ENCODE measurements at places on chromosomes 3 and 15.
A peak's percentile ranks its signal among the peaks of the same experiment; 100 is the strongest.

- peaks cover 50% of the 10 kb centered on the region for H3K27me3 ChIP-seq
- no peak overlapping the region for H3K4me3 ChIP-seq
- DNase-seq = no peak
- no peaks in the 10 kb centered on the region for H3K4me1 ChIP-seq
Observed at GRCh38 chr15:71705151-71705550, 105.2 kb upstream of the NR2E3 start.

DNA sequence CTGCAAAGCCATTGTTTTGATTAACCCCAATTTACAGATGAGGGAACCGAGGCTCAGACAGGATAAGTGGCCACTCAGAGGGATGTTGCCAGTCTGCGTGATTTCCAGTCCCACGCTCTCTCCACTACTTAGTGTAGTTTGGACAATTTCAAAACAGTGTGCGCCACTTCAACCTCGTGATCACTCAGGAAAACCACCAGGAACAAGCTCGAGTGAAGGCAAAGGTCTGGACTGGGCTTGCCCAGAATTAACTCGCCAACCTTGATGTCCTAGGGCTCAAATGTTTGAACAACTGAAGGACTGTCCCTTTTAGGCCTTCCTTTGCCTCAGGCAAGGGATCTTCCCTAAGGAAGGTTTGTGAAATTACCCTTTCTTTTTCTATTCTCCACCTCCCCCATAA, 124.2 kb upstream of the LMOD3 start:
- no peak overlapping the region for H3K4me3 ChIP-seq
- H3K27ac ChIP-seq = no peak overlapping the region
- no peaks in the 10 kb centered on the region for H3K36me3 ChIP-seq
- peaks cover 20% of the 10 kb centered on the region for H3K4me1 ChIP-seq
- H3K27me3 ChIP-seq = no peaks in the 10 kb centered on the region

GRCh38 chr15:45401665-45402161, 23.4 kb upstream of the GATM start:
- H3K36me3 ChIP-seq = peaks cover 35% of the 10 kb centered on the region
- H3K4me1 ChIP-seq = peaks cover 34% of the 10 kb centered on the region
- H3K27me3 ChIP-seq = no peaks in the 10 kb centered on the region
- H3K27ac ChIP-seq = peak overlapping the region; percentile 97
- no peak for DNase-seq

DNA sequence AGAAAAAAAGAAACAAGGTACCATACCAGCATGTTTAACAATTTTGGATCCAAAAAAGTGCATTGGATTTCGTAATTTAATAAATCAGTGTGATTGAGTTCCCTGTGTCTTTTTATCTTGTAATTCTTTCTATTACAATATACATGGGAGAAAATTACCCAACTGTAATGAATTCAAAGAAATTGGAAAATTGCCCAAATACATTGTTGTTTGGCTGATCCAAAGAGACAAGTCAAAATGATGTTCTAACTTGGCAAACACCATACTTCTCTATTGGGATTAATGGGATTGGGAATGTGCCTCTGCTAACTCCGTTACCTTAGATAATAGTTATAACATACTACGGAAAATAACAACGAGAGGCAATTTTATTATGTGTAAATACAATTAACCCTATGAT, 1097.1 kb downstream of the ROBO1 start:
- H3K27me3 ChIP-seq = no peaks in the 10 kb centered on the region
- no peaks in the 10 kb centered on the region for H3K36me3 ChIP-seq
- no peak overlapping the region for H3K4me3 ChIP-seq
- no peak for DNase-seq
- H3K27ac ChIP-seq = no peak overlapping the region
- no peaks in the 10 kb centered on the region for H3K4me1 ChIP-seq

GRCh38 chr3:65706776-65707568, 331.7 kb downstream of the MAGI1 start:
- no peak for DNase-seq
- no peak overlapping the region for H3K4me3 ChIP-seq
- no peak overlapping the region for H3K27ac ChIP-seq
- H3K36me3 ChIP-seq = no peaks in the 10 kb centered on the region

DNA sequence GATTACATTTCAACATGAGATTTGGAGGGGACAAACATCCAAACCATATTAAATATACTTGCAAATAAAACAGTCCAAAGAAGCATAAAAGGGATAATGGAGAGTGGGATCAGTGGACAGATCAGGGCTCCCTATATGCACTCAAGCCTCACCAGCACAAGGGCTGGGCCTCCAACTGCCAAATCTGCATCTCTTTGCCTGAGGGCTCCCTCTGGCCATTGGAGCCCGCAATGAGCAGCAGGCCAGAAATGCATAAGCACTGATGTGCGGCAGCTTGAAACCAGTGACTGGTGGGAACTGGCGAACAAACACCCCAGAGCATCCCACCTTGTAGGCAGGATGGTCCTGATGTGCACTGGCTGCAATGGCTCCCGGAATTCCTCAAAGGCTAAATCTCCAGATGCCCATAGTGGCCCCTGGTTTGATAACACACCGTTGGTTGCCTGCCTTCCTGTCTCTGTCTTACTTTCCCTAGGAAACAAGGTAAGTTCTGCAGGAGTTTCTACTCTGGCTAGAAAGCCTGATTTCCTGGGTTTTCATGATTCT, 55.9 kb upstream of the POMGNT2 start:
- no peaks in the 10 kb centered on the region for H3K27me3 ChIP-seq
- no peak for DNase-seq
- no peak overlapping the region for H3K4me3 ChIP-seq
- H3K4me1 ChIP-seq = peaks cover 32% of the 10 kb centered on the region
- H3K36me3 ChIP-seq = peaks cover 4% of the 10 kb centered on the region
- H3K27ac ChIP-seq = no peak overlapping the region

DNA sequence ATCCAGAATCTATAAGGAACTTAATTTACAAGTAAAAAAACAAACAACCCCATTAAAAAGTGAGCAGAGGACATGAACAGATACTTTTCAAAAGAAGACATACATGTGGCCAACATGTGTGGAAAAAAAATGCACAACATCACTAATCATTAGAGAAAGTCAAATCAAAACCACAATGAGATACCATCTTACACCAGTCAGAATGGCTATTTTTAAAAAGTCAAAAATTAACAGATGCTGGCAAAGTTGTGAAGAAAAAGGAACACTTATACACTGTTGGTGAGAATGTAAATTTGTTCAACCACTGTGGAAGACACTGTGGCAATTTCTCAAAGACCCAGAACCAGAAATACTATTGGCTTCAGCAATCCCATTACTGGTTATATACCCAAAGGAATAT, 830.0 kb upstream of the ALCAM start:
- H3K4me3 ChIP-seq = no peak overlapping the region
- no peaks in the 10 kb centered on the region for H3K36me3 ChIP-seq
- no peak for DNase-seq

- no peaks in the 10 kb centered on the region for H3K36me3 ChIP-seq
- DNase-seq = no peak
- H3K4me1 ChIP-seq = no peaks in the 10 kb centered on the region
- H3K27me3 ChIP-seq = peaks cover 27% of the 10 kb centered on the region
- H3K4me3 ChIP-seq = no peak overlapping the region
Observed at GRCh38 chr3:126664591-126665214, 9.8 kb upstream of the TXNRD3 start.

GRCh38 chr3:177810162-177810623, 612.9 kb upstream of the TBL1XR1 start:
- no peak for DNase-seq
- H3K27me3 ChIP-seq = no peaks in the 10 kb centered on the region
- no peaks in the 10 kb centered on the region for H3K36me3 ChIP-seq
- H3K4me1 ChIP-seq = peaks cover 31% of the 10 kb centered on the region
- H3K4me3 ChIP-seq = no peak overlapping the region

GRCh38 chr3:146080578-146080977, 80.4 kb downstream of the PLOD2 start:
- H3K36me3 ChIP-seq = no peaks in the 10 kb centered on the region
- no peaks in the 10 kb centered on the region for H3K27me3 ChIP-seq
- H3K4me1 ChIP-seq = no peaks in the 10 kb centered on the region
- H3K4me3 ChIP-seq = no peak overlapping the region
- DNase-seq = no peak

DNA sequence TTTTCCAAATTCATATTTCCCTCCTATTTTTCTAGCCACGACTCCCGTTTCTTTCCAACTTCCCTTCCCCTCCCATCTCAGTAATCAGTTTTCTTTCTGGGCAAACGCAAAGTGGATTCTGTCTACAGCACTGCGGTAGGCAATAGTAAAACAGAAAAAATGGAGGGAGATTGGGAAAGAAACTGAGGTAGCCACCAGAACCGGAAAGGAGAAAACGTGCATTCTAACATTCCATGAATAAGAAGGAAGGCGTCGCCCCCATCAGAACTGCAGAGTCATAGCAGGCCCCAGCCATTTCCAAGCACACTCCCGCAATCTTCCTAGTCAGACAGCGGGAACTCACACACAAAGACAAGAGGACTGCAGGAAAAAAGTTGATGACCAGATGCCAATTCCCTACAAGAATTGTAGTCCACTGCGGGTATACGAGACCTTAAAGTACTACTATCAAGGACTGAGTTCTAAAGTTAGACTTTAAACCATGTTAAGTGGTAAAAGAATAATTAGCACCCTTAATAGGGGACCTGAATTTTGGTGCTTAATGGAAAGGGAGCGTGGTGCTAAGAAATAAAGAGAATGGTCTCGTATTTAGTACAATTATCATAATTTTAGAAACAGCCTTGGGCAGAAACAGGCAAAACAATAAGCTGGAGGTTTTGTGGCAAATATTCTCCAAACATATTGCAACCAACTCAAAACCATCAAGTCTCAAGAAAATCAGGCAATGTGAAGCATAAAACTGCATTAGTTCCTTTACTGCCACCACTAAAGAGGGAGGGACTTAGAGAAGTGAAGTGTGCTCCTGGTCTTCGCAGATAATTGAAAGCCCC, 1.4 kb downstream of the PFN2 start:
- H3K4me3 ChIP-seq = peak overlapping the region; percentile 80
- H3K36me3 ChIP-seq = peaks cover 4% of the 10 kb centered on the region
- peak overlapping the region; percentile 33 for H3K27ac ChIP-seq
- H3K27me3 ChIP-seq = peaks cover 37% of the 10 kb centered on the region
- peaks cover 17% of the 10 kb centered on the region for H3K4me1 ChIP-seq

GRCh38 chr3:138497021-138497420, 62.6 kb downstream of the ESYT3 start:
- H3K27ac ChIP-seq = no peak overlapping the region
- no peaks in the 10 kb centered on the region for H3K27me3 ChIP-seq
- peaks cover 35% of the 10 kb centered on the region for H3K36me3 ChIP-seq
- no peak for DNase-seq

- peaks cover 6% of the 10 kb centered on the region for H3K27me3 ChIP-seq
- H3K4me3 ChIP-seq = no peak overlapping the region
- H3K4me1 ChIP-seq = peaks cover 44% of the 10 kb centered on the region
- peak overlapping the region; percentile 71 for H3K27ac ChIP-seq
- no peaks in the 10 kb centered on the region for H3K36me3 ChIP-seq
Observed at GRCh38 chr3:30749230-30749629, 142.8 kb downstream of the TGFBR2 start.

Measured in activated T-cell treated with anti-CD3 and anti-CD28 coated beads, Interleukin-2, amount 50 U/mL, for 24 hours (primary cell).